ENCODE measurements at places on chromosomes 3 and 15.
A peak's percentile ranks its signal among the peaks of the same experiment; 100 is the strongest.

- no peak for DNase-seq
Measured at GRCh38 chr15:73866881-73867410, 6.4 kb upstream of the TBC1D21 start.

DNA sequence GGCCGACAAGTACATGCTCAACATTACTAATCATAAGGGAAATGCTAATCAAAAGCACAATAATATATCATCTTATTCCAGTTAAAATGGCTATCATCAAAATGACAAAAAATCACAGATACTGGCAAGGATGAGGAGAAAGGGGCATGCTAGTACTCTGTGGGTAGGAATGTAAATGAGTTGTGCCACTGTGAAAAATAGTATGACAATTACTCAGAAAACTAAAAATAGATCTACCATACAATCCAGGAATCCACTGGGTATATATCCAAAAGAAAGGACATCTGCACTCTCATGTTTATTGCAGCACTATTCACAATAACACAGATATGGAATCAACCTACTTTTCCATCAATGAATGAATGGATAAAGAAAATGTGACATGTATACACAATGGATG is 1256.5 kb downstream of the SI start:
- no peak for DNase-seq

DNA sequence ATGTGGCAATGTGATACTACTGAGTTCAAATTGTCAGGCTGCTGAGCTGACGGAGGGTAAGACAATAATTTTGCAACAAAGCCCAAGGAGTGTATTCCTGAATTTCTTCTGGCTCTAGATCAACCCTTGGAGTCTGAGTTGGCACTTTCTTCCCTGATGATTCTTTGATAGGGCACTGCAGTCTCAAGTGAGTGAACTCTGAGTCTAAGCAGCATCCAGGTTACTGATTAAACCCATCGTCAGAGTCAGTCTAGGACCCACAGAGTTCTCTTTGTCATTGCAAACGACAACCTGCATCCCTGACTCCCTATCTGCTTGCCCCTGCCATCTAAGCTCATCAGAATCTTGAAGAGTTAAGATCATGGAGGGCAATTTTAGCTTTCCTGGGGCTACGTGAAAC is 58.6 kb downstream of the MME start:
- no peak for DNase-seq

DNA sequence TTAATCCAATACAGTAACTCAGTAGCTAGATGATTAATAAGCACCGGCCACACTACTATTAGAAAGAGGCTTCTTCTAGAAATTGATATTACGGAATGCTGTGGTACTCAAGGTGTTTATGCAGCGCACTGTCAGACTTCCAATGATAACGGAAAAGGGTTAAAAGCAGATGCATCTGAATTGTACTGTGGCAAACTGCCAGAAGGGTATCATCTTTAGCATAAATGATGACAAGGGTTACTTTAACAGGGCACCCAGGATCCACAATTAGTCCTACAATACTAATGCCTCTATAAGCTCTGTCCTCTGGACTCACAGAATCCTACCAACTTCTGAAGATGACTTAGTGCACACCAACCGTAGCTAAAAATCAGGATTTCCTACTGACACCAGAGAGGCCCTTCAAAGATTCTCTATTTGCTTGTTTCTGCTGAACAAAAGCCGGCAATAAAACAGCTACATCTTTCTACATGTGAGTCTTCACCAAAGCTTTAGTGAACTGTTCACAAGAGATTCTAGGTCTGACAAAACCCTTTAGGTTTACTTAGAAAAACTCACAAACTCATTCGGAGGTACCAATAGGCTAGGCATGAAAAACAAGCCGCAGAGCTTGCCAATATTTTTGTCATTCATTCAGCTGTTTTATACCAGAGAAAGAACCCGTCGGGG is 7.1 kb downstream of the SATB1 start:
- no peak for DNase-seq

DNA sequence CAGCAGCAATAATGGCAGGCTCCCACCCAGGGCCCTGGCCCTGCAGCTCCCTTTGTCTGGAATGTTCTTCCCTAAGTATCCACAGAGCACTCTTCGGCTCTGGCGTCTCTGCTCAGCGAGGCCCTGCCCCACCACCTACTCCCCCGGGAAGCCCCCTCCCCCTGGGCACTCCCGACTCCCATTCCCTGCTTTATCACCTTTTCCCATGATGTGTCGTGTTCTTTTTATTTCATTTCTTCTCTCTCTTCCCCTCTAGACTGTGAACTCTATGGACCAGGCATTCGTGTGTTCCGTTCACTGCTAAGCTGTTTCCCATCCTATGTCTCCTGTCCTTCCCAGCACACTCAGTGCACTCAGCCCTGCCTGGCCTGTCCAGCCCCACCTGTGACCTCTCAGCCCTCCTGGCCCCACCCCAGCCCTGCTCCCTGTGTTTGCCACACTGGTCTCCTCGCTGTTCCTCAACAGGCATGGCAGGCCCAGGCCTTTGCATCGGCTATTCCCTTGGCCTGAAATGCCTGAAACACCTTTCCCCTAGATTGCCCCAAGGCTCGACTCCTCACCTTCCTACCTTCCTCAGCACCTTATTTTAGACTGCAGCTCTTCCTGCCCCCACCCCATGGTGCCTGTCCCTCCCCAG is 107.4 kb downstream of the TPRA1 start:
- DNase-seq, result no peak

DNA sequence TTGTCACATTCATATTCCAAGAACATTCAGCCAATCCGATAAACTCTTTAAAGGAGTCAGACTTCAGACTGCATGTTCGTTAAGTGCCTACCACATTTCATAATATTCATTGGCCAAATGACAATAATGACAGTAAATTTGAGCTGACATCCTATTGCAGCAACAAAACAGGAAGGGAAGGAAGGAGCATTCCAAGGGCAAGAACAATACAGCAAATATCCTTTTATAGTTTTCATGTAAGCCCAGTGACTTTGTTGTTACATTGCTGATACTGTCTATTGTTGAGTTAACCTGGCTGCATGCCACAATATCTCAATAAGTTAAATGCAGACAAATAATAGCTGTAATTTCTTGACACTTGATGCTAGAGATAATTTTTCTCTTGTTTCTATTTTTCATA is 16.4 kb upstream of the CBLB start:
- DNase-seq, result no peak

- peak; percentile 63 for DNase-seq
Measured at GRCh38 chr3:185308126-185308754, 54.4 kb upstream of the EHHADH start.

DNA sequence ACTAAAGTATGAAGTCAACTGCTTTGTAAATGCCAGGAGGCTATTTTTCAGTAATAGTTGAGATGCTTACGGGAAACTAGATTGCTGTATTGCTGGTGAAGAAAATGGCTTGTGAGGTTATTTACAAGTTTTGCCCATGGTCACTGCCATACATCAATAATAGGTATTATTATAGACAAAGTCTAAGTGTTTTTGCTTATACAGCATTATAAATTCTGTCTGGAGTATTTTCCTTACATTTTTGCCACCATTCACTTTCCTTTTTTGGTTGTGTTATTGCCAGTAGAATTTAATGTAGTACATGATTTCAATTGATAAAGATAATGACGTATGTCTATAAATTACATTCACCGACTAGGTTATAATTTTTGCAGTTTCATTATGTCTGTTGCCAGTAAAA is 114.2 kb downstream of the CDIN1 start:
- no peak for DNase-seq

GRCh38 chr3:79886204-79886603 is 118.4 kb upstream of the ROBO1 start:
- no peak for DNase-seq

- DNase-seq, result no peak
Measured at GRCh38 chr3:135311699-135312098, 516.6 kb downstream of the EPHB1 start.

GRCh38 chr3:4492208-4493013 is 737 bp upstream of the ITPR1 start:
- peak; percentile 57 for DNase-seq

DNA sequence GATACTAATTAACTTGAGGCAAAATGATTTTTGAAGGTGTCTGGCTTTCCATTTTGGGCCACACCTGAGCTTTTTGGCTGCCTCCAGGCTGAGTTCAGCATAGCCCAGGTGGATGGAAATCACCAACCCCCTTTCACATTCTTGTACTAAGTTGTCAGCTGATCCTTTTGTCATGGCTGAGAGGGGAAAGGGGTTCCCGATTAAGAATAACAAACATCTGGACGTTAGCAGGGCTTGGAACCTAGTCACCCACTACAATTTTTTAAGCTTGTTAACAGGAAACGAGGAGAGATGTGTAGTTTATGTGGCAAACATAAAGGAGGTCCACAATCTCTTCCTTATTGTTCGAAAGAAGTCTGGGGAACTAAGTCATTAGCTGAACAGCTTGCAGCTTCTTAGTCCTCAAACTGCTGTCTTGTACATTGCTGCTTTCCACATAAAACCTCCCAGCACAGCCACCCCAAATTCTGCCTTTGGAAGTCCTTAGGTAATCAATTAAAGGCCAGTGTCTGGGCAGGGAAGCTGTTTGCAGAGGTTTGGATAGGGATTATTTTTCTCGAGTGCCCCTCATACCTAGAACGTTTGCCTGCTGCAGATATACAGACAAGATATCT is 5.0 kb downstream of the NR2F2 start:
- DNase-seq, result no peak

DNA sequence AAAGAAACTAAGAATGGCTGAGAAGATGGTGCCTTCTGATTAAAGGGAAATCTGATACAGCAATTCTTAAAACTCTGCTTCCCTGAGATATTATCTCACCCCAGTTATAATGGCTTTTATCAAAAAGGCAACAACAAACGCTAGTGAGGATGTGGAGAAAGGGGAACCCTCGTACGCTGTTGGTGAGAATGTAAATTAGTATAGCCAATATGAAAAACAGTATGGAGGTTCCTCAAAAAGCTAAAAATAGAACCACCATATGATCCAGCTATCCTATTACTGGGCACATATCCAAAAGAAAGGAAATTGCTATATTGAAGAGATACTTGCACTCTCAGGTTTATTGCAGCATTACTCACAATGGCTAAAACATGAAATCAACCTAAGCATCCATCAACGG is 65.1 kb downstream of the GOLIM4 start:
- DNase-seq, result no peak

DNA sequence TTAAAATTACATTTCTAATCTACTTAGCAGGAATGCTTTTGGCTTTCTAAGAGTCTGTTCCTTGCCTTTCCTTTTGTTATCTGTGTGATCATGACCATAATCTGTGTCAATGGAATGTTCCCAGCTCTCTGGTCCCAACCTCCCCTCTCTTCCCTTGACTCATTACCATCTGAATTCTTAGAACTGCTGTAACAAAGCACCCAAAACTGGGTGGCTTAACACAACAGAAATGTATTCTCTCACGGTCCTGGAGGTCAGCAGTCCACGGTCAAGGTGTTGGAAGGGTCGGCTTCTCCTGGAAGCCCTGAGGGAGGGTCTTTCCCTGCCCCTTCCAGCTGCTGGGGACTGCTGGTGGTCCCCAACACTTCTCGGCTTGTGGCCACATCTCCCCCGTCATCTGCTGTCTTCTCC is 81.1 kb downstream of the LRRK1 start:
- DNase-seq, result no peak

Measured in nephron progenitor cell (in vitro differentiated cells).